ENCODE measurements at places on chromosomes 5 and 9.
A peak's percentile ranks its signal among the peaks of the same experiment; 100 is the strongest.

GRCh38 chr9:117827456-117827855 lies 123.3 kb downstream of the TLR4 start:
- no peak for DNase-seq

GRCh38 chr5:84149094-84149493 lies 235.6 kb downstream of the EDIL3 start:
- no peak for DNase-seq

GRCh38 chr5:14202462-14202861 lies 59.3 kb downstream of the TRIO start:
- no peak for DNase-seq

DNA sequence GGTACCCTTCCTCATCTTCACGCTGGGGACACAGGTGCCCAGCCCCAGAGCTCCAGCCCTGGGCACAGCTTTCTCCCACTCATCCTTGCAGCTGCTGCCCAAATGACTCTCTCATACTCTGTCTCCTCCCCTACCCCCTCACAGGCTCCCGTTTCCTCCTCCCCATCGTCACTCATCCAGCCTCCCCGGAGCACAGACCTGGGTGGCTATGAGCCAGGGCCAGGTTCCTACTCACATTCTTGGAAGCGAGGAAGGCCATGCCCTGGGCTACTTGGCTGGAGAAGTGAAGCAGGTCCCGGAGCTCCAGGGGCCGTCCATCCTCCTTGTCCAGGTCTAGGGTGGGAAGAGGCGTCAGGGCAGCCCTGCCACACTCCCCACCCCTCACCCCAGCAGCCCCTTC lies 29.3 kb downstream of the CSF1R start:
- DNase-seq = no peak

GRCh38 chr9:133487331-133487725 lies 8.4 kb upstream of the SLC2A6 start:
- DNase-seq = no peak

DNA sequence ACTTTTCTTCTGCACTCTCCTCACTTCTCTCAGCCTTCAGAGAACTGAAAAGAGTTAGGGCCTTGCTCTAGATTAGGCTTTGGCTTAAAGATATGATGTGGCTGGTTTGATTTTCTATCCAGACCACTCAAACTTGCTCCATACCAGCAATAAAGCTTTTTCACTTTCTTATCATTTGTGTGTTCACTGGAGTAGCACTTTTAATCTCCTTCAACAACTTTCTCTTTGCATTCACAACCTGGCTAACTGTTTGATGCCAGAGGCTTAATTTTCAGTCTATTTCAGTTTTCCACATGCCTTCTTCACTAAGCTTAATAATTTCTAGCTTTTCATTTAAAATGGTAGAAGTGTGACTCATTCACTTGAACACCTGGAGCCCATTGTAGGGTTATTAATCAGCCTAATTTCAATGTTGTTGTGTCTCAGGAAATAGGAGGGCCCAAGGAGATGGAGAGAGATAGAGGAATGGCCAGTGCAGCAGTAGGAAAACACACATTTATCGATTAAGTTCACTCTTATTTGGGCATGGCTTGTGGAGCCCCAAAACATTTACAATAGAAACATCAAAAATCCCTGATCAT lies 5.9 kb downstream of the ATPSCKMT start:
- DNase-seq = no peak

- DNase-seq = peak; percentile 7
Observed at GRCh38 chr9:126984969-126985368, 70.4 kb downstream of the RALGPS1 start.

DNA sequence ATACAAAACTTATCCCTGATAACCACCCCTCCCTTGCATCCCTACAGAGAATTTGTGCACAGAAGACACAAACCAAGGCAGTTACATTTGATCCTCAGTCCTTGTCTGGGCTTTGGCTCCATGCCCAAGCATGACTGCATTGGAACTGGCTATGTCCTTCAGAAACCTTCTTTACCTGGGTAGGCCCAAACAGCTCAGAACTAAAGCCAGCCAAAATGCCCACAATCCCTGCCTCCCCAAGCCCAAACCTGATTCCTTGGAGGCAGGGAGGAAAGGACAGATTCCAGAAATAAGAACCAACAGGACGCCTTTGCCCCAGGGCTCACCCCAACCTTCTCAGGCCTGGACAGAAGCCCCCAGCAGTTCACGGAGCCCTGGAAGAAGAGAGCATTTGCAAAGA lies 8.2 kb downstream of the IL17B start:
- DNase-seq = no peak
